ENCODE measurements at places on chromosomes 11 and 22.

DNA sequence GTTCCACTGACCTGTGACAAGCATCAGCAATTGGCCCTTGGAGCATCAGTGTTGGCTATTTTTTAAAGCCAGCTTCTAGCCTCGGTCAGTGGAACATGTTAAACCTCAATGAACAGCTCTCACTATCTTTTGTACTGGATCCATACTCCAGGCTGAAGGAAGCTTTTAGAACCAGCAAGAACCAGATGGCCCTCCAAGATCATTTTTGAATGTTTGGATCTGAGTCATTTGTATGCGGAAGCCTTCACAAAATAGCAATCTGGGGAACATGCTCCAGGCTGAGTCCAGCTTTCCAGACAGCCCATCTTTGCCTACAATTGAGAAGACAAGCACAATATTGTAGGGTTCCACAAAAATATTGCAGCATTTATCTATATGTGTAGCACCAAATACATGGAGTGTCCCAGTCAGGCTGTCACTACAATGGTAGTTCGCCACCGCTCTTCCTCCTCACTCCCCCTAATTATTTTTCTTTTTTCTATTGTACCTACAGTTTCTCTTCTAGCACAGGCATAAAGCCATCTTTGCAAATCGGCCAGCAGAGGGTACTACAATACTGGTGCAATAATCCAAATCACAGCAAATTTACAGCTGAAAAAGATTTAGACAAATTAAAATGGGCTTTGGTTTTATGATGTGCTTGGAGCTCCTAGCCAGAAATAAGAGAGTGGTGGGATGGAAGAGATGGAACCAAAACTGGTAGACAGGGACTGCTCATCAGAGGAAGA, 177.4 kb upstream of the BLID start:
- DNase-seq, result no peak

DNA sequence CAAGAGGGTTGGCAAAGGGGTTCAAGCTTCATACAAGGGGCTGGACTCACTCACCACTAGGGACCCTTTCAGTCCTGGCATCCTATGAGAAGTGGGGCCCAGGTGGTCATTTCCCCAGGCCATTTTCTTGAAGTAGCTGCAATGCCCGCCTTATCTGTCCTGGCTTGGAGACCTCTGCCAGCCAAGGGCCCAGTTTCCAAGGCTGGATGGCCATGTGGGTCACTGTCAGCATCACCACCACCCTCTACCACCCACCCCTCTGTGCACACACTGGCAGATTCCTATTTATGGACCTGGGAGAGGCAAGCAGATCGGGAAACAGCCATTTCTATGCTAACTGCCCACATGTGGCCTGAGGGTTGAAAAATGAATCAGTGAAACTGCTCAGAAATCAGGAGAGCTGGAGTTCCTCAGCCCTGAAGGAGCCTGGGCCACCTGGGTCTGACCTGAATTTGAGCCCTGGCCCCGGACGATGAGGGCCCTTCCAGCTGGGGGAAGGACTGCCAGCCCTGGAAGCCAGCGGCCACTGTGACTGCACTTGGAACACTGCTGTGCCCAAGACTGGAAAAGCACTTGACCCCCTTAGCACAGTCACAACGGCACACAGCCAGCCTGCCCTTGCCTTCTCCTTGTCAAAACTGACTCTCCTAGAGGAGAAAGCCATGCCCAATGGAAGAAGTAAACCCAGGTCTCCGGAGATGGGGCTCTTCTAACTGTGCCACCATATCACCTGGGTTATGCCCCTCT, 442.2 kb downstream of the BUD13 start:
- DNase-seq, result no peak

DNA sequence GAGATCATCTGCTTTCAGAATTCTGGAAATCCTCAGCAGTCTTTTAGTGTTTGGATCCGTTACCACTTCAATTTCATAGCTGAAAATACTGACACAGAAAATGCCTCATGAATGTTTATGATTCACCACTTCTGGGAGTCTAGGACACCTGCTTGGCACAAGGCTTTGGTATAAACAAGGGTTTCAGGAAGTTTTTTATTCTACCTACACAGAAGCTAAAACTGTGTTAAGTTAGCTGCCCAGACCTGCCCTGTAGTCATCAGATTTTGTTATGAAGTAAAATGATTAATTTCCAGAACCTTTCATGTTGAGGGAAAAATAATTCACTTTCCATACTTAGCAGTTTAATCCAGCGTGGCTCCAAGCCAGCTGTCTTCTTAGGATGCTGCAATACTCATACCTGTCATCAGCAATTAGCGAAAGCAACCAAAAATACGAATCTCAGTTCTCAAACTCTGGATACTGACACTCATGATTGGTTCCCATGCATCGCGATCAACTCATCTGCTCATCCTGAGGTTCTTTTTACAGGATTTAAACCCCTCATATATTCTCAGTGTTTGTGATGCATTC, 458.5 kb upstream of the CCDC90B start:
- DNase-seq, result peak; percentile 16

GRCh38 chr11:96242191-96242847, 100.7 kb downstream of the MAML2 start:
- DNase-seq, result no peak

DNA sequence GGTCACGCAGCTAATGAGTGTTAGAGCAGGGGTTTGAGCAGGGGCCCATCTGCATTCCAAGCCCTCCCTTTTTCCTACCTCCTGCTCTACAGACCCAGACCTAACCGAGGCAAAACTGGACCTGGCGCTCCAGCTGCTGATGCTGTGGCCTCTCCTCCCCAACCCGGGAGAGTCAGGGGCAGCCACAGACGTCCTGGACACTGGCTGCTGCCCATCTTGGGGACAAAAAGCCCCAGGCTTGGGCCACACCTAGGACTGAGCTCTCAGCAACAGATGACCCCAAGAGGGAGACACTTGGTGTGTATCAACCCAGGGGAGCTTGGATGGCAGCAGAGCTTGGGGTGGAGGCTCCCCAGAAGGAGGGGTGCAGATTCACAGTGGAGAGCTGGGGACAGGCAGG, 172.6 kb downstream of the ST3GAL4 start:
- no peak for DNase-seq

DNA sequence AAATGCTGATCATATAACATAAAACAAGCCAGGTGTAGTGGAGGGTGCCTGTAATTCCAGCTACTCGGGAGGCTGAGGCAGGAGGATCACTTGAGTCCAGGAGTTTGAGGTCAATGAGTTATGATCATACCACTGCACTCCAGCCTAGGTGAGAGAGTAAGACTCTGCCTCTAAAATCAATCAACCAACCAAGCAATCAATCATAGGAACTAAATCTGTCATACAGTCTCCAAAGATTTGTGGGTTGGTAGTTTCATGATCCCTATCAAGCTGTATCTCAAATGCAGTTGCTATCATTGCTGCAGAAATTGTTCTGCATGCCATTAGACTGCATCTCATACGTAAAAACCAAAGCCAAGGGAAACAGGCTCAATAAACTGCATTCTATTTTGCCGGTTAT, 33.1 kb downstream of the NARS2 start:
- DNase-seq, result no peak

- DNase-seq, result no peak
Observed at GRCh38 chr11:100922121-100922520, 207.5 kb downstream of the PGR start.

DNA sequence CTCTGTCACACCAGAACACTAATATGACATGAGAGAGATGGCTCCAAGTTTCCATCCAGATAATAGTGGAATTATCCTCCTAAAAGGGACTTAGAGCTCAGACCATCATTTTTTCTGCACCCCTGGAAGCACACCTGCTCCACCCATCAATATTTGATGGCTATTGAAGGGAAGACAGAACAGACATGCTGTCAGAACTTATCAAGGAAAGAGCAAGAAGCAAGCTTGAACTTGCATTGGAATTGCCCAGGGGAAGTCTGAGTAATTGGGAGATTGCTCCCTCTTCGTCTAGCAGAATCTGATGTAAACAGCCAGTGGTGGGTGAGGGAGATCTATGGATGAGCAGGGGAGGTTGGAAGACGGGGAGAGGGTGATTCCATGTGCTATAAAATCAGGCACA, 874.4 kb upstream of the TENM4 start:
- peak; percentile 34 for DNase-seq

DNA sequence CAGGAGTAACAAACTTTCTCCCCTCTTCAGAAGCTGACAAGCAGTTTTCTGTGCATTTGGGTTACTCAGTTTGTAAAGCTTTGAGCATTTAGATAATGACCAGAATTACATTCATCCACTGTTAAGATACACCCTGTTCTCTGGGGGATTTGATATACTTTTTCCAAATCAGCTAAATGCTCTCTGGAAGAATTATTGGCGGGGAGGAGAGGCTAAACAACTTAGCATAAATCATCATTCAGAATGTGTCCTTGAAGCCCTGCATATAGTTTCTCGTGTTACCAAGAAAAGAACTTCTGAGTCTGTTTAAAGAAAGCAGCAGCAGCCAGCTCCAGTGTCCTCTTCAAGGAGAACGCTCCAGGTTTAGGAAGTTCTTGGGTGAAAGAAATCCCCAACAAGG, 54.9 kb upstream of the LDLRAD3 start:
- no peak for DNase-seq
